Pericardium fibroblast (primary cell): ENCODE measurements at places on chromosomes 2 and 18. TPM values are rescaled to one million over a fixed set of nuclear protein-coding genes. Genes with fewer than 3 reads are reported as not detected.

Gene UCN
- 0.35 and 2.0 TPM in 2 replicates for total RNA-seq

Gene CFAP53
- total RNA-seq = under 0.01 TPM in 1 of 2 replicates, not detected in the other

Gene CDK15
- 0.47 and 5.6 TPM in 2 replicates for total RNA-seq

Gene CYTIP
- not detected in 2 replicates for total RNA-seq

Gene IL36RN
- total RNA-seq = not detected in 2 replicates

Gene SH3RF3
- total RNA-seq = 8.1 and 10.2 TPM in 2 replicates

Gene ABHD1
- not detected in 2 replicates for total RNA-seq

Gene ALS2
- 11.5 and 13.3 TPM in 2 replicates for total RNA-seq

Gene ZNF532
- 42.9 and 70.7 TPM in 2 replicates for total RNA-seq

Gene SERPINB12
- total RNA-seq = 0.12 TPM in 1 of 2 replicates, not detected in the other

Gene SPC25
- total RNA-seq = 0.09 and 0.35 TPM in 2 replicates

Gene MIB1
- 21.4 and 23.6 TPM in 2 replicates for total RNA-seq

Gene DSG3
- total RNA-seq = not detected in 2 replicates

Gene WNT6
- total RNA-seq = not detected in 2 replicates

Gene ANTXR1
- 81.8 and 131 TPM in 2 replicates for total RNA-seq

Gene EVX2
- total RNA-seq = 0.09 TPM in 1 of 2 replicates, not detected in the other

Gene PLGLB1
- total RNA-seq = 0.93 and 2.0 TPM in 2 replicates

Gene SLC39A6
- total RNA-seq = 45.1 and 47.8 TPM in 2 replicates

Gene RAB17
- 0.68 and 1.6 TPM in 2 replicates for total RNA-seq

Gene CRYGD
- not detected in 2 replicates for total RNA-seq

Gene MYO5B
- total RNA-seq = under 0.01 and 0.82 TPM in 2 replicates

Gene MOGAT1
- total RNA-seq = not detected in 2 replicates

Gene L3MBTL4
- total RNA-seq = 0.09 TPM in 1 of 2 replicates, not detected in the other

Gene KYNU
- not detected in 2 replicates for total RNA-seq

Gene IL1R1
- 195 and 206 TPM in 2 replicates for total RNA-seq

Gene RNF152
- 1.4 and 3.3 TPM in 2 replicates for total RNA-seq

Gene OTOS
- total RNA-seq = not detected in 2 replicates

Gene C2orf15
- total RNA-seq = not detected in 2 replicates

Gene TWIST2
- 114 and 149 TPM in 2 replicates for total RNA-seq

Gene FEV
- total RNA-seq = not detected in 2 replicates

Gene DYSF
- total RNA-seq = 0.70 and 9.4 TPM in 2 replicates

Gene RAB31
- 49.5 and 74.7 TPM in 2 replicates for total RNA-seq

Gene CRACDL
- total RNA-seq = under 0.01 and 0.12 TPM in 2 replicates

Gene MATN3
- 2.1 and 2.9 TPM in 2 replicates for total RNA-seq

Gene TTLL4
- total RNA-seq = 7.7 and 8.1 TPM in 2 replicates

Gene REG1B
- total RNA-seq = not detected in 2 replicates

Gene ST8SIA5
- 0.09 TPM in 1 of 2 replicates, not detected in the other for total RNA-seq

Gene ITPRIPL1
- 0.34 and 0.35 TPM in 2 replicates for total RNA-seq

Gene GNAL
- total RNA-seq = 0.35 and 1.3 TPM in 2 replicates

Gene PSMD14
- 34.0 and 45.9 TPM in 2 replicates for total RNA-seq

Gene ERICH2
- 0.34 TPM in 1 of 2 replicates, not detected in the other for total RNA-seq

Gene SPHKAP
- not detected in 2 replicates for total RNA-seq

Gene RASGRP3
- total RNA-seq = 0.35 and 13.1 TPM in 2 replicates

Gene AKAIN1
- total RNA-seq = not detected in 2 replicates

Gene COL4A4
- total RNA-seq = 0.43 and 15.9 TPM in 2 replicates

Gene C1QL2
- not detected in 2 replicates for total RNA-seq

Gene RNASEH1
- 14.6 and 21.1 TPM in 2 replicates for total RNA-seq

Gene UGT1A9
- not detected in 2 replicates for total RNA-seq

Gene UGT1A8
- not detected in 2 replicates for total RNA-seq

Gene RNF125
- total RNA-seq = 0.58 and 2.2 TPM in 2 replicates

Gene GREB1L
- 1.3 and 11.2 TPM in 2 replicates for total RNA-seq

Gene CHMP3
- total RNA-seq = 56.2 and 73.7 TPM in 2 replicates

Gene SAG
- total RNA-seq = not detected in 2 replicates

Gene ELOA2
- not detected in 2 replicates for total RNA-seq

Gene FAM237A
- not detected in 2 replicates for total RNA-seq

Gene TANC1
- total RNA-seq = 10.4 and 17.3 TPM in 2 replicates
